Dorsolateral prefrontal cortex (tissue), 122 donors: ENCODE measurements at places on chromosomes 3 and 15.

GRCh38 chr15:68328443-68328842 lies 50.9 kb downstream of the FEM1B start:
- no peak for DNase-seq

DNA sequence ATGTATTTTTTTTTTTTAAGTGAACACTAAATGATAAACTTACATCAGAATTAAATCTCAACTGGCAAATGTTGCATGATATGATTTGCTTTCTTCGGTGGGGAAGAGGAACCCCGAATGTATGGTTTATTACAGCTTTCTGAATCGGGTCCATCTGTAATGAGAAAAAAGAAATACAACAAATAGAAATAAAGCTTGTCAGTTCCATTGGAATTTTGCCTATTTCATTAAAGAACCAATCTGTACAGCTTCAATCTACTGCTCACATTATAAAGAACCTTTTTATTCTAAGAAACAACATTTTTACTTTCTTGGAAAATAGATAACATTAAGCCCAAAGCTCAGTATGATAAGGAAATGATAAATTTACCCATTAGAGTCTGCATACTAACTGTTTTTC lies 186.5 kb downstream of the ZNF385D start:
- no peak for DNase-seq

- no peak for DNase-seq
Measured at GRCh38 chr3:196175722-196176121, 35.5 kb downstream of the ZDHHC19 start.

GRCh38 chr3:36525115-36525801 lies 145.0 kb downstream of the STAC start:
- DNase-seq, result no peak

DNA sequence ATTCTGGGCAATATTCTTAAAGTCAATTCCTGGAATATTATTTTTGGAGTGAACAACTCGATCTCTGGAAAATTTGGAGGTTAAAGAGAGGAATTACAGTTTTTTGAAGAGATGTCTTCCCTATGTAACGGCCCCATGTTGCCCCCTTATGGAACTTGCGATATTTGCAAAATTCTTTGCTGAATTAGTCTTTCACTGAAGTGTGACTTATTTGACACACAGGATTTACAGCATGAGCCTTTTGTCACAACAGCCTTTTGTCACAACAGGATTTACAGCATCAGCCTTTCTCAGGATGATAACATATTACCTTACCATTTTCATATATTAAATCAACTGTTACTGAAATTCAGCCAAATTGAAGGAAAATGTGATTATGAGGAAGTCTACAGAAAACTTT lies 37.8 kb upstream of the SPTSSB start:
- no peak for DNase-seq

GRCh38 chr3:103056542-103056941 lies 621.7 kb downstream of the ZPLD1 start:
- no peak for DNase-seq

GRCh38 chr3:53836084-53836872 lies 9.9 kb downstream of the CHDH start:
- DNase-seq, result no peak

- peak; percentile 57 for DNase-seq
Measured at GRCh38 chr15:40793216-40793989, 13.5 kb upstream of the ZFYVE19 start.

- DNase-seq, result no peak
Measured at GRCh38 chr3:186852994-186853393, 10.5 kb downstream of the ADIPOQ start.

DNA sequence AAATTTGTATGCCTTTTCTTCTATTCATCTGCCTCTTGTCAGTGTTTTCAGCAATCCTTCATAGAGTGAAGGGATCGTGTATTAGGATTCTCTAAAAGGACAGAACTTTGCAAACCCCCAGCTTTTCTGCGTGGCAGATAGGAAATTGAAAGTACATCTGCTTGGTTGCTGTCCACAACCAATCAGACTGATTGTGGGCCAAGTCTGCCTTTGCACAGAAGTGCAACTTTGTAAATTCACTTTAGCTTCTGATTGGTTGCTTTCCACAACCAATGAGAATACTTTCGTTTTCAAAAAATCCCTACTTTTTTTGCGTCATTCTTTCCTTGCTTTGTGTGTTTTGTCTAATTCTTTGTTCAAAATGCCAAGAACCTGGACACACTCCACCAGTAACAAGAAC lies 847.4 kb downstream of the FHIT start:
- no peak for DNase-seq

DNA sequence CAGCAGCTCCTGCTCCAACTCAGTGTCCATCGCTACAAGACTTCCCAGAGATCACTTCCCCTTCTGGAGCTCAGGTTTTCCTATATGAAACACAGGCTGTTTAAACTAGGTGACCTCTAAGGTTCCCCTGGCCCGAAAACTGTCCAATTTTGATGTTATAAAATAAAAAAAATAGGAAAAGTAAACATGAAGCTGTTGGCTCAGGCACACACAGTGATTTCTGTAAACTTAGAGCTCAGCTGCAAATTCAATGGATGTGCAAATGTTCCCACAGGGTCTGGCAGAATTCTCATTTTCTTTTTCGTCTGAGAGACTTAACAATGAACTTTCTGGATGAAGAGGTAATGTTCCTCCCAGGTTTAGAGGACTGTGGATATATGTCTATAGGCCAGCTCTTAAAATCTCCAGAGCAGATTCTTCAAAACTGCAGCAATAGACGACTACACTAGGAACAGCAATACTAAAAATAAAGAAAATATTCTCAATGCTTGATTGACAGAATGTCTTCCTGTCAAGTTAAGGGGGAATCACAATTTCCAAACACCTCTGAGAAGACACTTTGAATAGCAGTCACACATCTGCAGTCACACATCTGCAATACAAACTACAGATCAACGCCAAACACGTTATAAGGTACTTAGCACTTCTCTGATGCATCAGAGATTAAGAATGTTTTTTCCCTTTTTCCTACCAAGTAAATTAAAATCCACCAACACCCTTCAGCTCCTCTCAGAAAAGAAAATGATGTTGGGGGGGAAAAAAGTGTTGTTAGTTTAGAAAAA lies 2.8 kb downstream of the NUP210 start:
- no peak for DNase-seq

- DNase-seq, result peak; percentile 45
Measured at GRCh38 chr15:89400116-89400781, 65.6 kb upstream of the POLG start.

DNA sequence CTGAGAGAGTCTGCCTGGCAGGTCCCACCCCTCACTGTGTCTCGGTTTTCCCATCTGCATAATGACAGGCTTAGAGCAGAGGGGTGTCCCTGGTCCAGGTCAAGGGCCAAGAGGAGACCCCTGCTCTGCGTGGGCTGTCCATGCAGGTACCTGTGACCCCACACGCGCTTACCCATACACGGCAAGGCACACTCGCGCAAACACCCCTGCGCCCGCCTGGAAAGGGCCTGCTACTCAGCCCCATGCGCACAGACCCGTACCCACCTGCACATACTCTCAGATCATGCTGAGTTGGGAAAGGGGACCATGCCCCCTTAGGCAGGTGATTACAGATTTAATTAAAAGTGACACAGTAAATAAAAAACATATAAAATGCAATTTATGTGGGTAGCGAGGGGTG lies 23.4 kb upstream of the TMEM115 start:
- no peak for DNase-seq

DNA sequence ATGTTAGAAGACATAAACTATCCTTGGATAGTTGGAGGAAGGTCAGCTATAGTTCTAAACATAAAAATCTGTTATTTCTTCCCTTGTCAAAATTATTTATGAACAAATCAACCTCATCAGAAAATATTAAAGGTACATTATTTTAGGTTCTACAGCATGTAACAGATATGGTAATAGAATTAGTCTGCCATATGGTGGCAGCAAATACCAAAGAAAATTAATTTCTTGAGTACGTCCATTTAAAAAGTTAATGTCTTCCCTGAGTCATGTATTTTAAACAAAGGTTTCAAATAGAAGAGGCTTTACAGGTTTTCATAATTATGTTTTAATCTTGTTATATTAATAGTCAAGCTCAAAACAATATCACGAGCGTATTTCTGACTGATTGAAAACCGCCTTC lies 17.9 kb upstream of the ANKRD28 start:
- DNase-seq, result no peak

GRCh38 chr3:147618691-147619090 lies 209.5 kb downstream of the ZIC1 start:
- DNase-seq, result no peak

GRCh38 chr3:111277226-111277625 lies 205.6 kb downstream of the NECTIN3 start:
- no peak for DNase-seq

DNA sequence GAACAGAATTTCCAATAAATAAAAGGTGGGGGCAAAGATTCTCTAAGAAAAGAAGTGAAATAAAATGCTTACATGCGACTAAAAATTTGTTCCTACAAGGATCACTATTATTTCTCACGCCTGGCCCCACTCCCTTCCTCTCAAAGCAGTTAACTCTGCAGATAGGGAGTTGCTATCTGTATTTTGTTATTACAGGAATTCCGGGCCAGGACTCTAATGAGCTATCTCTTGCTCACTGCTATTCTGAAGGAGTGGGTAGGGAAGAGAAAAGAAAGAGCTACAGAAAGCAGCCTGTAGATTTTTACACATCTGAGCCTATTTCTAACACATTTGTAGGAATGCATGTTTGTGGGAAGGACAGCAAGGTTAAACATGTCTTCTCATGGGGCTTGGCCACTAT lies 140.4 kb downstream of the PCCB start:
- no peak for DNase-seq

DNA sequence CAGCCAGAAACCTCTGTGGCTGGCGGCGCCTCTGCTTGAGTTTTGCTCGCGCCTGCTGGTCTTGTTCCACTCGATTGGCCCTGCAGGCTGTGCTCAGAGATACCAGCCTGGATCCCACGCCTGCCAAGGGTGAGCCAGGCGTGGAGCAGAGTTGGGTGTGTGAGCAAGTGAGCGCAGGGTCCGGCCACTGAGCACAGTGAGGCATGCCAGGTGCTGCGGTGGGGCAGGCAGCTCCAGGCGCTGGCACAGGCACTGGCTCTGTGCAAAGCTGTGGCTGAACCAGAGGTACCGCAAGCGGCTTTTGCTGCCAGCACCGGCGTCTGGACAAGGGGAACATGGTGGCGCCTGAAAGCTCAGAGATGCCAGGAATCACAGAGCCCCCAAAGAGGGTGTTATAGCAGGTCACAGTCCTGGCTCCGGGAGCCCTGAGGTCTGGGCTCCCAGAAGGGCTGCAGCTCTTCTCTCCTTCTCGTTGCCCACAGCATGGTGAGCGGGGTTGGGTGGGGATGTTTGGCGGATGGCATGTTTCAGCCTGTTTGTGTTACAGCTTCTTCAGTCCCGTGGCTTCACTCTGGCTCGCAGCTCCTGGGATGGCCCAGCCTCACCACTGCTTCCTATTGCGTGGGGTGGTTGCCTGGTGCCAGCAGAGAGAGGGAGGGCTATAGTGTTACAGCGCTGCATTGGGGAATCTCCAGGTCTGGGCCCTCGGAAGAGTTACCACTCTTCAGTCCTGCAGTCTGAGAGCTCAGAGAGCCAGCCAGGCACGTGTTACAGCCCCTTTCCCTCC lies 73.9 kb downstream of the NR1D2 start:
- DNase-seq, result no peak

DNA sequence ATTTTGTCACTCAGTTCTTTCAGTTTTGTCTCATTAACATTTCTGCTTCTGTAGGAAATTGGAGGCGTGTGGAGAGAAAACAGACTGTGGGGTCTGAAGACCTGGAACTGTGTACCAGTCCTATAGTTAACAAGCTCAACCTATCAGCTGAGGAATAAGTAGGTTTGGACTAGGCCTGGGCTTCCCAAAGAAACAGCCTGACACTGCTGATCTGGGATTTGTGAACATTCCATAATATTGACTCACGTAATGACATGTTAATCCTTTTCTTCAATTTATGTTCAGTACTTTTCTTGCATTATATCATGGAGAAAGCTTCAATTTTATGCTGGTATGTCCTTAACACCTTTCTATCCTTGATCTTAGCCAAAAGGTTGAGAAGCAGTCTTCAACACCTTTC lies 181.6 kb upstream of the RORA start:
- DNase-seq, result no peak

DNA sequence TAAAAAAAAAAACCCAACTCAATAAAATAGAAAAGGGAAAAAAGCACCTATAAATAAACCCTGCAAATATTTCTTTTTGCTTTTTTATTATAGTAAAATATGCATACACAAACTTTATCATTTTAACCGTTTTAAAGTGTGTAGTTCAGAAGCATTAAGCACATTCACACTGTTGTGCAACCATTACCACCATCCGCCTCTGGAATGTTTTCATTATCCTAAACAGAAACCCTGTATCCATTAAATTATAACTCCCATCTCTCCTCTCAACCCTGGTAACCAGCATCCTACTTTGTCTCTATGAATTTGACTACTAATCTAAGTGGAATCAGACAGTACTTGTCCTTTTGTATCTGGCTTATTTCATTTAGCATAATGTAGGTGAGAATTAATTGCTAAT lies 15.0 kb downstream of the CDCP1 start:
- DNase-seq, result no peak

DNA sequence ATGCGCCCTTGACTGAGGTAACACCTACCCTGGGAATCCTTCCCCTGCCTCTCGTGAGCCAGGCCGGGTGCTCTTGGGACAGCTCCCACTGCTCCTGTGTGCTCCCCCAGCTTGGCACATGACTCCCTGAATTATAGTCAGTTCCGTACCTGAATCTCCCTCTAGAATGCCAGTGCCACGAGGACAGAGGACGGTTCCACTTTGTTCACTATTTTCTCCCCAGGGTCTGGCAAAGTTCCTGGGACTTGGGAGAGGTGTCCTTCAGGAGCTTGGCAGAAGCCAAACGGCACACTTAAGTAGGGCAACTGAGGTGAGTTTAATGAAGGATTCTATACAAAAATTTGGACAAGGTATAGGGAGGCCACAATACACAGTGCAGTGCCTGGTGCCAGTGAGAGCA lies 9.8 kb downstream of the CCR5AS start:
- no peak for DNase-seq

GRCh38 chr3:49519296-49519695 lies 35.0 kb upstream of the BSN start:
- DNase-seq, result peak; percentile 72

- no peak for DNase-seq
Measured at GRCh38 chr15:26634319-26634718, 138.5 kb downstream of the GABRB3 start.

- no peak for DNase-seq
Measured at GRCh38 chr3:111819927-111820326, 39.1 kb upstream of the PHLDB2 start.

DNA sequence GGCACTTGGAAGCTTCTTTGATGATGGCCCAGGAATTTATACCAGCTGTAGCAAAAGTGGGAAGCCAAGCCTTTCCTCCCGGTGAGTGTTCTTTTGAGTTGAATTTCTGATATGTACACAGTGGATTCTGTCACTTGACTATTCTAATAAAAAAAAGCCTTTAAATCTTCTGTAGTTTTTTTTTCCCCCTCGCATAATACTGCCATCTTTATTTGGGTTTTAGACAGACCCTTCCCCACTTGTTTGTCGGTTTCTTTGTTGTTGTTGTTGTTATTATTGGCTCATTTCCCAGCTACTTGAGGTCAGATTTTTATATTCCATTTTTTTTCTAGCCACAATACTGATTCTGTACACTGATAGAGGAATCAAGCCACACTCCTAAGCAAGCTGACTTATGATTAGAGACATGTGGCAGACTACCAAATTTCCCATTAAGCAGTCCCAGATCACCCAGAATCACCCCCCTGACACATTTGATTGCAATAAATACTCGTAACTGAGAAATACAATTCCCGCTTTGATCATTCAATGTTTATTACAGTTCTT lies 122.4 kb upstream of the IL12A start:
- DNase-seq, result no peak
